Parietal lobe (tissue), 2 donors: ENCODE measurements at places on chromosomes 6 and 20. TPM values are rescaled to one million over a fixed set of nuclear protein-coding genes. Genes with fewer than 3 reads are reported as not detected.

Gene TAGAP
- total RNA-seq = 0.94 TPM

Gene MYT1
- 22.5 TPM for total RNA-seq

Gene GGTLC1
- not detected for total RNA-seq

Gene MEI4
- total RNA-seq = 0.31 TPM

Gene EXOC2
- total RNA-seq = 68.2 TPM

Gene SEC23B
- 53.8 TPM for total RNA-seq
